ENCODE measurements at places on chromosomes 4 and X.

- no peak for DNase-seq
Observed at GRCh38 chr4:82038936-82039335, 334.9 kb downstream of the HNRNPD start.

DNA sequence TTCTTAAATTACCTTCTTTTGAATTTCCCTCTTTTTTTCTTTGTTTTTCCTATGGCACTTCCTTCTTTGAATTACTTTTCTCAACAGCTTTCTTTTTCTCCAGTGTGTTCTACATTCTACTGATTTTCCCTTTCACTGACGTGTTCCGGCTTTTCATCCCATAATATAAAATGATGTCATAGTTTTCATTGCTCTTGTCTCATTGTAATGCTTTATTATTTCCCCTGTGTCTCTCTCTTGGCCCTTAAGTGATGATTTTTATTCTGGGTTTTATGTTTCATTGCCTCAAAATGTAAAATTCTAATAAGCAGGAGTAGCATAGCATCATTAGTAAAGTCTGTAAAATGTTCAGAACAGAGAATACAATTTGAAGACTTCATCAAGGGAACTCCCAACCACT is 299.3 kb downstream of the KCTD8 start:
- DNase-seq: no peak

GRCh38 chr4:32569861-32570260 is 1849.7 kb downstream of the PCDH7 start:
- no peak for DNase-seq

GRCh38 chr4:189117426-189117825 is 823.2 kb upstream of the FRG1 start:
- no peak for DNase-seq

- no peak for DNase-seq
Observed at GRCh38 chr4:74627504-74627903, 166.8 kb downstream of the BTC start.

DNA sequence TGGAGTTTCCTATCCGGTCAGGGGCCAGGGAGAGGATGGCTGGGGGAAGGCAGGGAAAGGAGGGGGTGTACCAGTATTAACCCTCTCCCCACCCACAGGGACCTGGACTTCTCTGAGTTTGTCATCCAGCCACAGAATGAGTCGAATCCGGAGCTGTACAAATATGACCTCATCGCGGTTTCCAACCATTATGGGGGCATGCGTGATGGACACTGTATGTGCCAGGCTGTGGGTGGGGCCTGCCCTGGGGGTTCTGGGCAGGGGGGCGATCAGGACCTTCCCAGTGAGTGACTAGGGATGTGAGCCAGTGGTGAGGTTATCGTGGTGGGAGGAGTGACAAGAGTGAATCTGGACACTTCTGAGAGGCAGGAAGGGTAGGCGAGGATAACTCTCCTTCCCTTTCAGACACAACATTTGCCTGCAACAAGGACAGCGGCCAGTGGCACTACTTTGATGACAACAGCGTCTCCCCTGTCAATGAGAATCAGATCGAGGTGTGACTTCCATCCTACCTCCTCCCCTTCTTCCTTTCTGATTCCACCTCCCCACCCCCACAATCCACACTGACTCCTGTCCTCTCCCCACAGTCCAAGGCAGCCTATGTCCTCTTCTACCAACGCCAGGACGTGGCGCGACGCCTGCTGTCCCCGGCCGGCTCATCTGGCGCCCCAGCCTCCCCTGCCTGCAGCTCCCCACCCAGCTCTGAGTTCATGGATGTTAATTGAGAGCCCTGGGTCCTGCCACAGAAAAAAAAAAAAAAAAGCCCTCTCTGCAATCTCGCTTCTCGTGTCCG is 14.6 kb downstream of the USP11 start:
- no peak for DNase-seq

GRCh38 chr4:145618210-145618931 is 814 bp upstream of the MMAA start:
- DNase-seq: no peak

DNA sequence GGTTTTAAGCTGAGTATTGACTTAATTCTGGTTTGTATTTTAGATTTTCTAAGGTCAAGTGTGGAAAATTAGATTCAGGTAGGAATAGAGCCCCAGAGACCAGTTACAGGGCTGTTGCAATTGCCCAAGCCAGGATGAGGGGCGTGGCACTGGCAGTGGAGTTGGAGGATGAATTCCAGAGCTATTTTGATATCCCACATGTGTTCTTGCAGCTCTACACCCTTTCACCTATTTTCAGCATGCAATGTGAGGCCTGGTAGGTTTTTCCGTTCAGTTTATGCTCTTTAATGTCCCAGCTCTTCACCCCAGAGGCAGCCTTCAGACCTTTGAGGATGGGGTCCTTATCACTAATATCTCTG is 17.9 kb upstream of the OGT start:
- DNase-seq: no peak

DNA sequence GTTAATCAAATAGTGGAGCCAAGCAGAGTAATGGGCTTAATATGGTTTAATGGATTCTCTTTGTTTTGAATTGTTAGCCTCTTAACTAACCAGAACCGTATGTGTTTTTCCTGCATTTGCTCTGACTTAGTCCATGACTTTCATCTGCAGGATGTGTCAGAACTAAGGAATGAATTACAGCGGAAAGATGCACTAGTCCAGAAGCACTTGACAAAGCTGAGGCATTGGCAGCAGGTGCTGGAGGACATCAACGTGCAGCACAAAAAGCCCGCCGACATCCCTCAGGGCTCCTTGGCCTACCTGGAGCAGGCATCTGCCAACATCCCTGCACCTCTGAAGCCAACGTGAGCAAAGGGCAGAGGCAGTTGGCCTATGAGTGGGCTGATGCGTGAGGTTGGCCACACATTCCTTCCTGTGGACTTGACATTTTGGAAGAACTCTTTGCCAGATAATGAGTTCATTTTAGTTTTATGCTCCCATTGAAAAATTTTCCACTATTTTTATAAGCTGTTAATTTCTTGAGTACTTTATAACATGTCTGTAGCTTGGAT is 9.1 kb downstream of the MED28 start:
- no peak for DNase-seq

- DNase-seq: no peak
Observed at GRCh38 chr4:17512973-17513665, 1.2 kb upstream of the QDPR start.

GRCh38 chr4:103374306-103374705 is 176.2 kb upstream of the CENPE start:
- DNase-seq: no peak

DNA sequence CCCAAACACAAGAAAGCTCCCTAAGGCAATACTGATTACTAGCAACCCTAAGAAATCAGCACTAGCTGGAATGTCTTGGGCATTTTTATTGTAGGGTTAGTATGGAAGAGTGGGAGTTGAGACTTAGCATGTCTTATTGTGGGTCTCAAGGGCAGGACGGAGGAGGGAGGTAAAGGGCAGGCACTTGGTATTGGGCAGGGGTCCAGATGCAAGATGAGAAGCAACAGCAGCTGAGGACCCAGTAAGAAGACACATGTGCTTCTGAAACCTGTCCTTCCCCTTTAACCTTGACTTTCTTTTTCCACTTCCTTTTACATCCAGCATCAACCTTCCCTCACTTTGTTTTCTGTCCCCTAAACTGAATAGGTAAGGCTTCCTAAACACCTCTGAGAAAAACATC is 37.4 kb downstream of the LARP7 start:
- no peak for DNase-seq

DNA sequence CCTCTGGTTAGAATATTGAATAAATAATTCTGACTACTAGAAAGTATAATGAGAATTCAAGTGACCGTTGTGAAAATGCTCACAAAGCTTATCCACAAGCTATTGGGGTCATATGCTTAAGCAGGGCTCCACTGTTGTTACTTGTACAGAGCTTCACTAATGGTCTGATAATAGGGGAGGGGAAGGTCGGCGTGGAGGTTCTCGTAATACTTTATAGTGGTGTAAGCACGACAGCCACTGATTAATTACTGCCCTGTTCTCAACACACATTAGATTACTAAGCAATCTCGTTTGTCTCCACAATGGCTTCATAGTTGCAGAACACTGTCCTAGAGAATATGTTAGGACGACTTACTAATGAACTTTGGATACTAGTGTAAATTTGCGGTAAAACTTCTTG is 11.6 kb downstream of the UNC5C start:
- no peak for DNase-seq

DNA sequence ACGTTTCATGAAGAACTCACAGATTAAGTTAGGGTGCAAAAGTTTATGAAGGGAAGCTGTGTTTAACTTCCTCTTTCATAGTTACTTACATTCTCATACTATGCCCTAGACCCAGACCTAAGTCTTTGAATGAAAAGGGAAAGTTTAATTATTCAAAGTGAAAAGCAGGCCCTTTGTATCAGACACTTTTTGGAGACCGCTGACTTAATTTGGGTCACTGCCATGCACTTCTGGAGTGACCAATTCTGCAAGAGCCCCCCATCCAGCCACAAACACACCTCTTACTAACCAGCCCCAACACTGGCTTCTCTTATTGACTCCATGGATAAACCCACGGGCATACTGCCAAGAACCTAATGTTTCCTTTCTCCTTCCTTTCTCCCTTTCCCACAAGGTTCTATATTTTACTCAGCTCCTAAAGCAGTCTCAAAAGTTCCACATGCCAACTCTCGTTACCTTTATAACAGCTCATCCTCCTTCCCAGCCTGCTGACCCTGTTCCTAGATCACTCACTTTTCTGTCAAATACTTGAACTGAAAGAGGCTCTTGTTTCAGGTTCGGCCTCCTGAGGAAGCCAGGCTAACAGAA is 34.5 kb downstream of the ABCE1 start:
- no peak for DNase-seq

DNA sequence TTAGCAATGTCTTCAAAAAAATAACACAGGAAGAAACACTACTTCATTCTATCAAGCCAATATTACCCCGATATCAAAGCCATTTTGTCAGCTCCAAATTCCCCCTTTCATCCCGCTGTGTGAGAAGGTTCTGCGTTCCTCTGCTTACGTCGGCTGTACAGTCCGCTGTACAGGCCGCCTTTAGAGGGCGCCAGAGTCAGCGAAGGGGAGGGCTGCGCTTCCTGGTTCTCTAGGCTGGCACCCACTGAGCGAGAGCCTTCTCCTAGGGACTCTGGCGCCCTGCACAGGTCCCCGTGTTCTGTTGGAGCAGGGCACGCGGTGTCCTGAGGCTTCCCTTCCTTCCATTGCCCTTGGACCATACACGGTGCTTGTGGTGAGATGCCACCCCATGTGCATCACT is 25.3 kb upstream of the CT45A1 start:
- DNase-seq: no peak

- DNase-seq: no peak
Observed at GRCh38 chrX:19152762-19153161, 30.5 kb upstream of the ADGRG2 start.

DNA sequence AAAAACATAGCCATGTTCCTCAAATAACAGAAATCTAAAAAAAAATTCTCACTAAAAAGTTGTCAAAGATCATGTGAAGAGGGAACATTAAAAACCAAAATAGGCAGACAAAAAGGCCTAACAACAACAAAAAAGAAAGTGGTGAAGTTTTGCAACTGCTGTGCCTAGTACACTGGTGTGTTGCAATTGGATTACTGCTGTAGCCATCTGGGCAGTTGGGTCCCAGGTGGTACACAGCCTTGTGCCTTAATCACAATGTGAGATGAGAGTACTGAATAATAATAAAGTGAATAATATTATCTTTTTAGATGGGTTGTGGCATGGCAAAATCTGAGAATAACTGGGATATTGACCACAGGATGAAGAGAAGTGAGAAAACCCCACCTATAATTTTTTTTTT is 12.0 kb downstream of the C4orf54 start:
- DNase-seq: no peak

DNA sequence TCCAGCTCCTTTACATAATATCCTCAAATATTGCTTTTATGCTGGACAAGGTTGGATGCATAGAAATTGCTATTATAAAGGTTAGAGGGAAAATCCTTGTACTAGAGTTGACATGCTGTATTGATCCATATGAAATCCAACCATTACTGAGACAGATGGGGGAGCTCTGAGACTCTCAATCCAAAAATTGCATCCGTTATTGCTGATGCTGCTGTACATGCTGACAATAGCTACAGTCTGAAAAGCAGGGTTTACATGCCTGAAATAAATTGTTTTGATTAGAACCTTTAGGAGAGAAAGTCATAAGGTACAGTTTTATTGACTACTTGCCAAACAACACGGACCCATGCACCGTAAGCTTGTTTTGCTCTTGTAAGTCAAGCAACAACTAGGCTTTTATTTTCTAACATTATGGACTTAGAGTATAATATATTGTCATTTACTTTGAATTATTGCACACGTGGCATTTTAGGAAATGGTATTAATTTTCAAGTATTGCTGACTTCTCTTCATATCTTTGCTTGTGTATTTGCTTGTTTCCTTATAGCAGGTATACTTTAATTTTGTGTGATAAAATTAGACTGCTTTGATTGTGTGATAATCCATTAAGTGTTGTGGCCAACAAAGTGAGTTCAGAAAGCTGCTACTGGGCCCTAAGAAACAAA is 1365.2 kb downstream of the STIM2 start:
- no peak for DNase-seq

- no peak for DNase-seq
Observed at GRCh38 chr4:120916937-120917336, 5.6 kb downstream of the PRDM5 start.

DNA sequence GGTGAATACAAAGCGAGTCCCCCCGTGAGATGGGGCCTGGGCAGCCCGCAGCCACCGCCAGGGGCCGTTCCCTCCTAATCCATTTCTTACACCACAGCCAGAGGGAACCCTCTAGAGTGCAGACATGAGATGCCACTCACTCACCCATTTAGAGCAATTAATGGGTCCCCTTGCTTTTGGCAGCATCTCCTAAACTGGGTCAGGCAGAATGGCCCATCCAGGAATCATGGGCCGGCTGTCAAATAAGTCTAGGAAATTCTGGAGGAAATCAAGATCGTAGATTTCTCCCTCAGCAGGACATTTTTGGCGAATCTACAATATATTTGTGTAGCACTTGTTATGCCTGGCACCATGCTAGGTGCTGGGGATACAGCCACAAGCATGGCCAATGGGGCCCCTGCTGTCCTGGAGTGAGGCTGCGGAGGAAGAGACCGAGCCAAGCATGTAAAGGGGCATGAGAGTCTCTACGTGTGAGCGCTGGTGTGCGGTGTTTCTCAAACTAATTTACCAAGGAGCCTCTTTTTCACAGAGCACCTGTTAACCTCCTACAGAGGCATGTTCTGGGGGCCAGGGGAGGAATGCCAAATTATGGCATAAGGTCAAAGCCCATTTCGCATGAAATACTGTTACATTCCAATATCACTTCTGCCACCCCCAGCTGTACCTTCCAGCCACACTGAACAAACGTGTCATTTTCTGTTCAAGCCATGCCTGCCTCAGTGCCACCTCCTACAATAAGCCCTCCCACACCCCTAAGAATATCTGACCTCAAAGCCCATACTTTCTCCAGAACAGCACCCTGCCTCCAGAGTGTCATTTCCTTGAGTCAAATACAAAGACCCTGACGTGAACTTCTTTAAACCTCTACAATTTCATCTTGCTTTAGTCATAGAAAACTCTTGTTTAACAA is 28.1 kb upstream of the JAKMIP1 start:
- peak; percentile 6 for DNase-seq

DNA sequence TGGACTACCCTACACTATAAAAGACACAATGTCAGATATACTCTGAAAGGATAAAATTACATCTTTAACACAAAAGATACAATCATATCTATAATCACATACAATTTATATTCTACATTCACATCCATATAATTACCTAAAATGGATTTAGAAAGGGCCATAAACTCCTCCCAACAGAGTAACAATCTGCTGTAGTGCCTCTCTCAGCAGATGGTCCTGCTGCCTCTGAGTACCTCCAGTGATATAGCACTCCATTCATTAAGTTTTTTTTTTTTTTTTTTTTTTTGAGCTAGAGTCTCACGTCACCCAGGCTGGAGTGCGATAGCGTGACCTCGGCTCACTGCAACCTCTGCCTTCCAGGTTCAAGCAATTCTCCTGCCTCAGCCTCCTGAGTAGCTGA is 7.4 kb downstream of the ANKRD37 start:
- no peak for DNase-seq

All from left colon (tissue), 2 donors.